Esophagus muscularis mucosa (tissue), 4 donors: ENCODE measurements at places on chromosomes 1 and 21. TPM values are rescaled to one million over a fixed set of nuclear protein-coding genes. Genes with fewer than 3 reads are reported as not detected.

DNA sequence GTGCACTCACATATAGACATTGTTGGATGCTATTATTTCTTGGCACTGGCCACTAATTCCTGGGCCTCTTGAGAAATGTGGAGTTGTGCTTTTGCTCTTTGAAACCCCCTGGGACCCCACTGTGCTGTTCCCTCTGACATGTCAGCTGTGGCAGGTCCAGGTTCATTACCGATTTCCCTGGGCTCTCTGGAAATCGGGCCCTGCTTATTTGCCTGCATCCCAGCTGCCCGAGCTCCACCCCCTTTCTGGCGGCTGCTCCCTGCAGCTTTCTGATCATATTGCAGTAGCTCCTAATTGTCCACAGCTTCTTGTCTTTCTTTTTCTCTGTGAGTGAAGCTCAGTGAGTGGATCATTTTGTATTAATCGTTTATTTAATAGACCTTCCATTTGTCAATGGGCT is 183.7 kb upstream of the FAM78B start:
- no peak for DNase-seq

- DNase-seq: peak; percentile 37
These were observed 17.3 kb upstream of the TIPRL start for GRCh38 chr1:168161459-168161858.

CR1L gene
- not detected for total RNA-seq

AMY1C gene
- total RNA-seq: not detected
